Dermis blood vessel endothelial cell (primary cell): ENCODE measurements at places on chromosomes 2 and 18. TPM values are rescaled to one million over a fixed set of nuclear protein-coding genes. Genes with fewer than 3 reads are reported as not detected.

DNA sequence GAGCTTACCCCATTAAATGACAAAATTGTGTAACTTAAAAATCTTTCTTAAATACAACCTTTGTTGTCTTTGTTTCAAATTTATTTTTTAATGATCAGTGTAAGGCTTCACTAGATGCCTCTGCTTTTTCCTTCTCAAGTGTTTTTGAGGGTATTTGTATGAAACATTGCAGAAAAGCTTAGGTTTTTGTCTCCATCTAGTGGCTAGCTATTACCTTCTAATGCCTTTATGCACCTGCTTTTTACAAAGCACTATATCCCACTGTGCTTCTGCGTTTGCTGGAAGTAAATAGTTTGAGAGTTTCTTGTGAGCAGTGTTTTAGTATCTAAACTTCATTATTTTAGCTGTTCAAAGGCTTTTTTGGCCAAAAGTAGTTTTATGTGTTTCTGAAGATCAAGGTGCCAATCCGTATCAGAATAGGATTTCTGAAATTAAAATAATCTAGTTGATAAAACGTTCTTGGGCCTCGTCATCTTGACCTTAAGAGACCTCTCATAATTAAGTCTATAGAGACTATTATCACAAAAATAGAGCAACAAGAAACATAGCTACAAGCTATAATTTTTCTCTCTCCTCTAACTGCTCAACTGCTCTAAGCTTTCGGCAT, 47.0 kb downstream of the IWS1 start:
- peak; percentile 81 for DNase-seq

The FAM124B gene
- total RNA-seq = 139 and 228 TPM in 2 replicates

The TRIM43B gene
- total RNA-seq = 0.17 TPM in 1 of 2 replicates, not detected in the other

- peak; percentile 85 for DNase-seq
Observed at GRCh38 chr2:219176818-219177551, at the start of gene CNPPD1. TSS of gene CNPPD1 (minus strand) at chr2:219176925. CDS start at chr2:219176828, 97 bp downstream.

- DNase-seq = peak; percentile 87
Observed at GRCh38 chr2:11155381-11156035, at the start of gene SLC66A3. TSS of gene SLC66A3 (plus strand) at chr2:11155467. CDS start at chr2:11155547, 80 bp downstream.

- DNase-seq = no peak
Observed at GRCh38 chr2:153641046-153641445, 162.5 kb upstream of the RPRM start.

DNA sequence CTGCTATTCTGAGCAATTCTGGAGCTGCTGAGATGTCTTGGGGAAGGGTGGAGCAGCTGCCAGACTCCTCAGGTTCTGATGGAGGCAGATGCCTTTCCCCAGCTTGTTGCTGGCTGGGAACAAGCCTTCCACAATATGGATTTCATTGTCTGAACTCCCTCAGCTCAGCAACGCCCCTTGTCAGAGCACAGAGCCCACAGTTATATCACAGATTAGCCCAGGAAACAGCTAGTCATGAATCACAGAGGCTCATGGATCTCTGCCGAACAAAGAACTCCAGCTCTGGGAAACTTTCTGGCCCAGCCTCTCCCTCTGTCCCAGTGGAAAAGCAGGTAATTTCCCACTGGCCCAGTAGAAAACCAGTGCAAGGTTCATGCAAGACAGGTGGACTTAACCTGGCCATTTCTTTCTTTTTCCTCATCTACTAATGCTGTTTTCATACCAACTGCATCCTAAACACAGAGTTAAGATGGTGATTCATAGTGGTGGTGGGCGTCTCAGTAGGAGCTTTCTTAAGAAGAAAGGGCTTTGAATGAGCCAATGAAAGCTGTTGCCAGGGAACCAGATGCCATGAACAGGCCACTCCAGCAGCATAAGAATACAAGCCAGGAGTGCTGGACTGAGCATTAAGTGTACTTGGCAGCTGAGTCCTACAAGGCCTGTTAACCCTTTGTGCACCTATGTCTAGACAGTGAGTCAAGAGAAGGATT, 8.7 kb upstream of the KIAA2012 start:
- peak; percentile 4 for DNase-seq

DNA sequence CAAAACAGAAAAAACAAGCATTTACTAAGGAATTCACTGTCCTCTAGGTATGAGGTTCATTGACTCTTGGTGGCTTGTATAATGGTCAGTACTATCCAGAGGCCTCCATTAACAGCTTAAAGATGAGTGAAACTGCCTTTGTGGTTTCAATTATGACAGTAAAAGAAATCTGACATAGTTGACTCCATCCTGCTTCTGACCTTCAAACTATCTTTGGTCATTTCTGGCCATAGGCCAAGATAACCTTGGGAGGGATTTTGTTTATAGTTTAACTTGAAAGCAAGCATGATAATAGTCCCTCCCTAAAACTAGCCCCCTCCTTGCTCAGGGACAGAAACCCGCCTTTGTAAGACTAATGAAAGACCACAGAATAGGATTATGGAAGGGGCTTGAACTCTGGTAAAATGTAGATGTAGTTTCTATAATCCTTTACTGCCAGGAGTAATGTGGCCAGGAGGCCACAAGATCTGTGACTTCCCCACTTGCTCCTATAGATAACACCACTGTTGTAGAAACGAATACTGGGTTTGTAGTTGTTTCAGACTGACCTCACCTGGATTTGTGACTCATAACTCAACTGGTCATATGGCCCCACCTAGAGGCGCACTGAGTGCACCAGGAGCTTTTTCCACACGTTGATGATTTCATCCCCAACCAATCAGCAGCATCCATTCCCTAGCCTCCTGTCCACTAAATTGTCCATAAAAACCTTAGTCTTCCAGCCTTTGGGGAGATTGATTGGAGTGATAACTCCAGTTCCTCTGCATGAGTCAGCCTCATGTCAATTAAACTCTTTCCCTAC, 8.6 kb upstream of the PLEKHM3 start:
- peak; percentile 71 for DNase-seq

The NDUFAF7 gene
- total RNA-seq = 11.3 and 15.7 TPM in 2 replicates

DNA sequence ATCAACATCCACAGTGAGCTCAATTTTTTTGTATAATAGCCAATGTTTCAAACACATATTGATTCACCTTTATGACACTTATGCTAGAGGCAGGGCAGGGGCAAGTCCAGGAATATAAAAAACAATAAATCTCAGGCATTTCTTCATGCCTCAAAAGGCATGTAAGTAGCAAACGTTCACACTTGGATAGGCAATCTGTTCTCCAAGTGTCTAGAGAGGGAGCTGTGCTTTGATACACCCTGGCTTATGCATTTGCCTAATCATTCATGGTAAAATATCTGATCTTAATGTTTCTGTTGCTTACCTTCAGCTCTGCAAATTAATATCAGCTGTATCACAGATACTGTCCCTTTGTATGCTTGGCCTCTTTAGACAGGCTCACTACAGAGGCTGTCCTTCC, 464.5 kb upstream of the SETBP1 start:
- DNase-seq = no peak

- no peak for DNase-seq
Observed at GRCh38 chr18:12838178-12838634, 45.8 kb downstream of the PTPN2 start.

DNA sequence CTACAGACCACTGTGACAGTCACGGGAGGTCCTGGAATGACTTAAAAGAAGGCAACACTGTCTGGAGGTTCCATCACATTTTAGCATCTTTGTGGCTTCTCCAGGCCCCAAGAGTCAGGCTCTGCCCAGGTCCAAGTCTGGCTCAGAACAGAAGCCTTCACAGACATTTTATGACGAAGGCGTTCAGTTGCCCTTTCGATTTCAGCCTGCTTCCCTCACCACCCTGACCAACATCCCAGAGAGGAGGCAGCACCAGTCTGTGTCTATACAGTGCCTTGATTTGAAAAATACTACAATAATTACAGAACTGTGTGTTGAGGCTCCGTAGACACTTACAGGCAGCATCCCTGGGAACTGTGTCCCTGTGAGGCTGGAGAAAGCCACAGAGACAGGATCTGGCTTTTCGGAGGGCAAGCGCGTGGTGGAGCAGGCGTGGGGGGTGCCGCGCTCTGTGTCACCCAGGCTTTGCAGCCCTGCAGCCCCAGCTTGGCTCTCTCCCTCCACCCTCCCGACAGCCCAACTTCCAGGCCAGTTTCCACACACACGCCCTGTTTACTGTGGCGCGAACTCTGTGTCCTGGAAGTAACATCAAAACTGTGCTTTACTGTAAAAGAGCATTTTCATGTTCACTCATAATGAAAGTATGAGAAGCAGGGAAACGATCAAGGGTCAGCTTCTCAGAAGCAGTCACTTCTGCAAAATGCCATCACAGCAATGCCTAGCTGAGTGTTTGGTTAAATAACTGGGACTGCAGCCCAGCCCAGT, 153.5 kb upstream of the ALKAL2 start:
- DNase-seq = no peak

DNA sequence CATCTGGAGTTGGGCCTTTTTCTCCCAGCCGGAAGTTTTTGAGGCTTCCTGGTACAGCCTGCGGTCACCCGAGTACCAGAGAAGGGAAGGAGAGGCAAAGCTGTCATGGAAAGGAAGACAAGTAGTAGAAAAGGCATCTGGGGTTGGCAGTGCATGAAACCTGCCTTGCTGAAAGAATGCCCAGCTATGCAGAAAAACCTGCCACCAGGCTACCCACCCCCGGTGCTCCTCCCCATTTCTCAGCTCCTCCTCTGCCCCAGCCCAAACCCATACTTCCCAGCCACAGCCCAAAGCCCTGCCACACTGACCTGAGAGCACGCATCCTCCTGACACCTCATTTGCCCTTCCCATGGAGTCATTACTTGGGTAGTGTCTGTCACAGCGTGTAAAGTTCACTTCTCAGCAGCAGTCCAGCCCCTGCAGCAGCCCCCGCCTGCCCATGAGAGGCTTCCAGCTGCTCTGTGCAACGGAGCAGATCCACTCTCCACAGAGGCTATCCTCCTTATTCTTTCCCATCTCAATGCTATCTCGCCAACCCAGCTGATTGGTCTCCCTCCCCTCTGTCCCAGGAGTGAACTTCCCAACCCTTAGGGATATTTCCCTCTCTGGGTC, 40.4 kb upstream of the MAL start:
- no peak for DNase-seq

DNA sequence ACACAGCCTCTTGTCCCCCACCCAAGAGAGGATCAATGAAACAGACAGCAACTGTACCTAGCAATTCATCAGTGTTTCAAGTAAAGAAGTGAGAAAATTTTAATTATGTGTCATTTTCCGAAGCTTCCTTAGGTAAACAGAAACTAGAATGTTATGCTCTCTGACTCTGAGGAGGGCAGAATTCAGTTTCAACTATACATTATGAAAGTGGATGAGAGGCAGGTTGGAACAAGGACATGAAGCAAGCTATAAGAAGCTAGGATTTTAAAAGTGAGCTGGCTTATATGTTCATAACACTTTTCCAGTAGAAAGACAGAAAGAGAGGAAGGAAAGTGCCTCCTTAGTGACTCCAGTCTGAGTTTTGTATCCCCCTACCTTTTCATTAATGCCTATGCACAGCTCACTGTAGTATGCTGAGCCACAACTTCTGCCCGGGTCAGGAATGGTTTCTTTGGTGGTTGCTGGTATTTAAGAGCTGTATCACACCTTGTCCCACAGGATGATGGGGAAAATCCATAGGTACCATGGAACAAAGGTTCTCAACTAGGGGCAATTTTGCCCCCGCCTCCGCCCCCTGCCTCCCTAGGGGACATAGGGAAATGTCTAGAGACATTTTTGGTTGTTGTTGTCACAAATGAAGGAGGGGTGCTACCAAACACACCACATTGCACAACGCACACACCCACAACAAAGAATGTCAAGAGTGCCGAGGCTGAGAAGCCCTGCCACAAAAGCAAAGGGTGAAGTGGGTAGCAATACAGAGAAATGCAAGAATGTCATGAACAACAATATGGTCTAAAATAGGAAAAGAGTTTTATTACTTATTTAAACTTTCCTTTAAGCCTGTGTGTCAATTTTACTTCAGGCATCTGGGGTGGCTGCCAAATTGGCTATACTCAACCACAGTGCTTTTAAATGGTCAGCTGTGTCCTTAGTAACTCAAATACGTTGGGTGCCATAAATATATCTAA, 161.0 kb upstream of the ZFP36L2 start:
- DNase-seq = no peak

DNA sequence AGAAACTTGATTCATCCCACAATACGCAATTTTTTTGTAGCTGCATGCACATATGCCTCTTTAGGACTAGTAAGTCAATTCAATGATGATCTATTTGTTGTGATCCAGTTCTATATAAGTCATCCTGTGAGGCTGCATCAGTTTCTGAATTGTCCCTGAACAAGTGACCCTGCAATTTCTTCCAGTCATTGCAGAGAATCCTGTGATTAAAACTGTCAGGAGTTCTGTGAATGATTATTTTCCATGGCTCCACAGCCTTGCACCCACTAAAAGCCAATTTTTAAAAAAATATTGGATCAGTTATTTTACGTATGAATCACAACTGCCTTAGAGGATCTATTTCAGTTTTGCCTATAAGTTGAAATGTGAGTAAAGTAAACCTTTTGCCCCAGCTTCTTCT, 1585.0 kb upstream of the ACVR2A start:
- DNase-seq = no peak

The MAL gene
- 0.88 and 4.8 TPM in 2 replicates for total RNA-seq

DNA sequence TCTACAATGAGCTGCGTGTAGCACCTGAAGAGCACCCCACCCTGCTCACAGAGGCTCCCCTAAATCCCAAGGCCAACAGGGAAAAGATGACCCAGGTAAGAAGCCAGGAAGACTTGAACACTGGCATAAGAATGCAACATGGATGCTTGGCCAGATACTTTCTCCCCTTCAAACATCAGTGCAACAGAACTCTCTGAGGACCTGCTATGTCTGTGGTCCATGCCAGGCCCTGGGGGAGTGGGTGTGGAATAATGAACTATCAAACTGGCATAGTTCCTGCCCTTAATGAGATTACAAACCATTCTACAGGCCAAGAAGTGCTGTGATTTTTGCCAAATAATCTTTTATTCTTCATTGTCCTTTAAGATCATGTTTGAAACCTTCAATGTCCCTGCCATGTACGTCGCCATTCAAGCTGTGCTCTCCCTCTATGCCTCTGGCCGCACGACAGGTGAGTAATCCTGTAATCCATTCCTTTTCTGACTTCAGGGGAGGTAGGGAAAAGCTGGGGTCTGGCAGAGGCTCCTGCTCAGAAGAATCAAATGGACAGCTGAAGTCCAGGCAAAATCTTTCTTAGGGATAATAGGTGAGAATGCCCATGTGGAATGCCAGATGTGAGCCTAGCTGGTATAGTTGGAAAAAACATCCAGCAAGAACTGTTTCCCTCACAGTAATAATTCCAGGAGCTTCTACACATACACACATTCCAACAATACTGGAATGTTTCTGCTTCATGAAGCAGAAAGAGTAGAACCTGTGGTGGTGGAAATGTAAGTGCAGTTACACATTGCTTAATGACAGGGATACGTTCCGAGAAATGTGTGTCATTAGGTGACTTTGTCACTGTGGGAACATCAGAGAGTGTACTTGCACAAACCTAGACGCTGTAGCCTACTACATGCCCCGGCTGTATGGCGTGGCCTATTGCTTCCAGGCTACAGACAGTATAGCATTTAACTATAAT, 16.2 kb downstream of the ACTG2 start:
- no peak for DNase-seq

DNA sequence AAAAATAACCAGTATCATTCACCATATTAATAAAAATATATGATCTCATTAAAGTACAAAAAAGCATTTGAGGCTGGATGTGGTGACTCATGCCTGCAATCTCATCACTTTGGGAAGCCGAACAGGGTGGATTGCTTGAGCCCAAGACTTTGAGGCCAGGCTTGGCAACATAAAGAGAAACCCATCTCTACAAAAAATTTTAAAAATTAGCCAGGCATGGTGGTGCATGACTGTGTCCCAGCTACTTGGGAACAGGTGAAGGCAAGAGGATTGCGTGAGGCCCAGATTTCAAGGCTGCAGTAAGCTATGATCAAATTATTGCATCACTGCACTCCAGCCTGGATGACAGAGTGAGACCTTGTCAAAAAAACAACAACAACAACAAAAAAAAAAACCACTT, 75.9 kb downstream of the RAD51AP2 start:
- no peak for DNase-seq

The DPP10 gene
- not detected in 2 replicates for total RNA-seq

The ZSWIM2 gene
- total RNA-seq = not detected in 2 replicates
